Astrocyte (in vitro differentiated cells and primary cell): ENCODE measurements at places on chromosomes 7 and 10. TPM values are rescaled to one million over a fixed set of nuclear protein-coding genes. Genes with fewer than 3 reads are reported as not detected.
A peak's percentile ranks its signal among the peaks of the same experiment; 100 is the strongest.

DNA sequence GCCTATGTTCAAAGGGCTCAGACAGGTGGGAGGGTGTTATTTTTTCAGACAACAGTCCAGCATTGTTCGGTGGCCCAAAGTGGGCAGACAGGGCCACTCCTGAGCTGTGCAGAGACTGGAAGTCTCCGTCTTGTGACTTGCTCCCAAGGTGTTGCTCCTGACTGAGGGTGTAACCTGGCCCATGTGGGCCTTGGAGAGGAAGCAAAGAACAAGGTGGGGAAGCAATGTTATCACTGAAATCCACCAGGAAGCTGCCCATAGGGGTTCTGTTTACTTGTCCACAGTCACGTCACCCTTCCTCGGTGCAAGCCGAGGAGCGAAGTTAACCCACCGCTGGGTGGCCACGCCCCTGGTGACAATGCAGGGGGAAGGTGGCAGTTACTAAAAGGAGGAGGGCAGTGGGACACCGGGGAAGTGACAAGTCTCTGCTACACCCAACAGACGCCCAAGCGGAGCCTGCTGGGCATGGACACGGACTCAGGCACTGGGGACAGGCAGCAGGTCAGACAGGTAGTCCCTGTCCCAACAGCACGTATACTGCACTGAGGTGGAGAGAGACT, 311.6 kb upstream of the MKI67 start:
- H3K36me3 ChIP-seq: no peaks in the 10 kb centered on the region
- H3K27me3 ChIP-seq: no peaks in the 10 kb centered on the region
- H3K4me3 ChIP-seq: no peak overlapping the region
- no peak overlapping the region for H3K27ac ChIP-seq
- no peak for DNase-seq
- no peaks in the 10 kb centered on the region for H3K4me1 ChIP-seq

GRCh38 chr10:16386855-16387254, 50.0 kb upstream of the PTER start:
- no peak overlapping the region for H3K4me3 ChIP-seq
- H3K4me1 ChIP-seq: no peaks in the 10 kb centered on the region
- H3K27ac ChIP-seq: no peak overlapping the region
- H3K36me3 ChIP-seq: no peaks in the 10 kb centered on the region

GRCh38 chr10:84269773-84270172, 24.9 kb downstream of the RGR start:
- no peaks in the 10 kb centered on the region for H3K27me3 ChIP-seq
- H3K4me1 ChIP-seq: peaks cover 10% of the 10 kb centered on the region
- no peak overlapping the region for H3K27ac ChIP-seq
- H3K36me3 ChIP-seq: no peaks in the 10 kb centered on the region

The GLI3 gene
- total RNA-seq: 22.1 and 27.7 TPM in 2 replicates

- no peak overlapping the region for H3K4me3 ChIP-seq
- H3K27me3 ChIP-seq: no peaks in the 10 kb centered on the region
- DNase-seq: no peak
- H3K36me3 ChIP-seq: no peaks in the 10 kb centered on the region
- H3K4me1 ChIP-seq: peaks cover 25% of the 10 kb centered on the region
Observed at GRCh38 chr10:34711500-34711899, 103.6 kb downstream of the PARD3 start.

- no peaks in the 10 kb centered on the region for H3K4me1 ChIP-seq
- no peak overlapping the region for H3K27ac ChIP-seq
- DNase-seq: no peak
- peaks cover 20% of the 10 kb centered on the region for H3K36me3 ChIP-seq
- H3K4me3 ChIP-seq: no peak overlapping the region
Observed at GRCh38 chr7:128948976-128949760, 11.4 kb downstream of the IRF5 start.

GRCh38 chr10:34513636-34514035, 301.5 kb downstream of the PARD3 start:
- H3K4me3 ChIP-seq: no peak overlapping the region
- H3K27ac ChIP-seq: no peak overlapping the region
- H3K4me1 ChIP-seq: no peaks in the 10 kb centered on the region
- no peak for DNase-seq
- H3K27me3 ChIP-seq: no peaks in the 10 kb centered on the region
- H3K36me3 ChIP-seq: no peaks in the 10 kb centered on the region

DNA sequence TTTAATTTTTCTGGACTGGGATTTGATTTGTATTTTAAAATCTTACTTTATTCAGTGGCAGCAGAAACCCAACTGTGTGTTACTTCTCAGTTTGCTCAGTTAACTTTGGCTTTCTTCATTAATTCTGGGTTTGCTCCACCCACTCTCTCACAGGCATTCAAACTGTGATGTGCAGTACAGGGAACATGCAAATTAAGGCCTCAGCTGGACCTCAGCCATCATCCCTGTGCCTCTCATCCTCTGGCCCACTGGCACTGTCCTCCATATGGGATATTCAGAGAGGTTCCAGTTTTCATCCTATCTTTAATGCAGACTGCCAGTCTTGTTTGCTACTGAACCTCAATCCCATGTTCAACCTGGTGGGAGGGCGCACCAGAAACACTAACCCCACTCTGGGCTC, 743.4 kb upstream of the IGFBP3 start:
- no peak overlapping the region for H3K4me3 ChIP-seq
- H3K36me3 ChIP-seq: no peaks in the 10 kb centered on the region
- no peaks in the 10 kb centered on the region for H3K4me1 ChIP-seq
- H3K27ac ChIP-seq: no peak overlapping the region
- DNase-seq: no peak

GRCh38 chr10:10141782-10142382, 875.8 kb upstream of the CELF2 start:
- no peaks in the 10 kb centered on the region for H3K4me1 ChIP-seq
- no peak overlapping the region for H3K27ac ChIP-seq
- H3K36me3 ChIP-seq: no peaks in the 10 kb centered on the region
- no peak overlapping the region for H3K4me3 ChIP-seq

DNA sequence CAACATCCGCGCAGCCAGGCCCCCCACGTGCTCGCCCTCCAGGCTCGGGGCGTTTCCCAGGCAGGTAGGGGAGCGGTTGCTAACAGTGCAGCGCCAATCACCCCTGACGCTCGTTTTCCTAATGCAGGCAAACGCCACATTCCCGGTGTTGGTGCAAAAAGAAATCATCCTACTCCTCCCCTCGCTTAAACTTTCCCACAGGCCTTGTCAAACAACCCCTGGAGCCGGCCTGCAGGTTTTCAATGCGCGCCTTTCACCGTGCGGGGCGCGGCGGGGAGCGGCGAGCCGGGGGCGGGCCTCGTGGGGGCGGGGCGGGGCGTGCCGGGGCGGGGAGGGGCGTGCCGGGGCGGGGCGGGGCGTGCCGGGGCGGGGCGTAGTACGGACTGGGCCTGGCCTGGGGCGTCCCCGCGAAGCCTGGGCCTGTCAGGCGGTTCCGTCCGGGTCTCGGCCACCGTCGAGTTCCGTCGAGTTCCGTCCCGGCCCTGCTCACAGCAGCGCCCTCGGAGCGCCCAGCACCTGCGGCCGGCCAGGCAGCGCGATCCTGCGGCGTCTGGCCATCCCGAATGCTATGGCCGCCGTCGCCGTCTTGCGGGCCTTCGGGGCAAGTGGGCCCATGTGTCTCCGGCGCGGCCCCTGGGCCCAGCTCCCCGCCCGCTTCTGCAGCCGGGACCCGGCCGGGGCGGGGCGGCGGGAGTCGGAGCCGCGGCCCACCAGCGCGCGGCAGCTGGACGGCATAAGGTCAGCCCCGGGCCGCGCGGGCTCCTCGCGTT, at the start of gene ECHDC3:
Gene ECHDC3 (plus strand): TSS at position 374 of the 770 bp plus-strand sequence. CDS start 195 bp downstream, at position 569.
- peaks cover 3% of the 10 kb centered on the region for H3K4me1 ChIP-seq
- H3K27me3 ChIP-seq: no peaks in the 10 kb centered on the region
- DNase-seq: peak; percentile 26
- peak within 1 kb of the TSS; percentile 57 for H3K4me3 ChIP-seq
- H3K36me3 ChIP-seq: no peaks in the 10 kb centered on the region
- no peak within 1 kb of the TSS for H3K27ac ChIP-seq

DNA sequence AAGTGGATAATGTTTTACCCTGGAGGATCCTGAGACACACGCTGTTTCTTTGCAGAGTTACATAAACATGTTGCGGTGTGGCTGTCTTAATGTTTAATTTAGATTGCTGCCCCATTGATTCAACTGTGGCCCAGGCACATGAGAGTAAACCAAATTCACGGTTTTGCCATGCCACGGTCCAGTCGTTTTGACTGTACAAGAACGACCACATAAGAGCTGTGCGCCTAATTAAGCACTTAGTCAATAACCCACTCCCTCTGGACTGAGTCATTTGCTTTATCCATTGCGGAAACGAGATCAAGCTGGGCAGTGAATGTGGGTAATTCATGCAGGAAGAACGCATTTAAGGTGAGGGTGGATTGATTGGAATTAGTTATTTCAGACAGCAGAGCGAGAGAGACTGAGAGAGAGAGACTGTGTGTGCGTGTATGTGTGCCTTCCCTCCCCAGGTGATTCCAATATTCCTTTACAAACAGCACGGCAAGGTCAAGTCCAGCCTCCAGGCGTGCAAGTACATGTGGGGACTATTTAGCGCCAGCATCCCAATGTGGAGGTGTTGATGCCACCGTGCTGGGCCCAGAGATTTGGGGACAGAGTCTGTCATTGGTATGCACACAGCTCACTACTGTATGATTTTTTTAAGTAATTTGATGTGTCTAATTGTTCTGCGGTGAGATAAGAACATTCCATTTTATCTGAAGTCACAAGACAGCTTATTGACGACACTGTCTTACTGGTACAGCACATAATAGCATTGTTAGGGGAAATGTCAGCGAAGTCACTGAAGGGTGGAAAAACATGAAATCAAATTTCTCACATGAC, 8.4 kb upstream of the TEX36 start:
- no peak overlapping the region for H3K4me3 ChIP-seq
- H3K36me3 ChIP-seq: no peaks in the 10 kb centered on the region
- peak; percentile 96 for DNase-seq
- H3K27me3 ChIP-seq: no peaks in the 10 kb centered on the region
- peak overlapping the region; percentile 30 for H3K27ac ChIP-seq

The ENKUR gene
- 0.22 and 0.34 TPM in 2 replicates for total RNA-seq

The AASS gene
- total RNA-seq: 13.9 and 15.6 TPM in 2 replicates

DNA sequence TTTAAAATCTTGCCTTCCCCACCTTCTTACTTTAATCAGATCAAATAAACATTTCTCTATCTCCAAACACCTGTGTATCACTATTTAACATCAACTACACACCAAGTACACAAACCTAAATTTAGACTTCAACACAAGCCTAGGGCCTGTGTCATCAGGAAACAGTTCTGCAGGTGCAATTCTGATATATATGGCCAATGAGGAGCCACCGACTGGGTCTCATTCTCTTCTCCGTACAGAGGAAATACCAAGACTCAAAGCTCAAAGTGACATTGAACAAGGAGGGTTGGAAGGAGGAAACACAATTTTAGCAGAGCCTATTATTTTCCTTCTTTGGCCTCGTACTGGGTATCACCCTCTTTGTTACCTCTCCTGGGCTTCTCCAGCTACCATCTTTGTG, 152.6 kb upstream of the PRR15 start:
- peaks cover 3% of the 10 kb centered on the region for H3K27me3 ChIP-seq
- H3K36me3 ChIP-seq: no peaks in the 10 kb centered on the region
- H3K4me1 ChIP-seq: no peaks in the 10 kb centered on the region
- no peak overlapping the region for H3K27ac ChIP-seq
- H3K4me3 ChIP-seq: no peak overlapping the region

- no peaks in the 10 kb centered on the region for H3K27me3 ChIP-seq
- H3K4me1 ChIP-seq: peaks cover 3% of the 10 kb centered on the region
- no peak overlapping the region for H3K4me3 ChIP-seq
- no peaks in the 10 kb centered on the region for H3K36me3 ChIP-seq
- H3K27ac ChIP-seq: peak overlapping the region; percentile 28
- DNase-seq: peak; percentile 82
Observed at GRCh38 chr7:70477036-70478010, 654.6 kb upstream of the GALNT17 start.

DNA sequence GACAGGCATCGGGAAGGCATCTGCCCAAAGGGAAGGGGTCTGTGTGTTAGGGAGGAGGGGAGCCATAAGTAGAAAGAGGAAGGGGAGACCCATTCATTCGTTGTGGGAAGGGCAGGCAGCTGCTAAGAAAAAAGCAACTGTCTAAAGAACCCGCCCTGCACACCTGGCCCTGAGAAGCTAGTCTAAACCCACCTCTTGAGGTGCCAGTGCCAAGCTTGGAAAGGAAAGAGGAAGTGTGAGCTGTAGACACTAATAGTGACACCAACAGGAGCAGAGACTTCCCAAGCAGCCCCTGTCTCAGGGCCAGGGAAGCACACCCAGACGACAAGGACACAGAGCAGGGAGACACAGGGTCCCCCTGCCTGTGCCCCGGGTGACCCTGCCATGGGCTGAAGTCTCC, 40.8 kb upstream of the PRSS58 start:
- H3K27ac ChIP-seq: no peak overlapping the region
- no peaks in the 10 kb centered on the region for H3K4me1 ChIP-seq
- no peaks in the 10 kb centered on the region for H3K27me3 ChIP-seq
- DNase-seq: no peak
- H3K4me3 ChIP-seq: no peak overlapping the region

- H3K4me3 ChIP-seq: no peak overlapping the region
- no peaks in the 10 kb centered on the region for H3K4me1 ChIP-seq
- H3K36me3 ChIP-seq: no peaks in the 10 kb centered on the region
Observed at GRCh38 chr10:76882245-76882644, 755.4 kb downstream of the KCNMA1 start.

The NPY4R2 gene
- not detected in 2 replicates for total RNA-seq

- H3K27ac ChIP-seq: no peak overlapping the region
- no peaks in the 10 kb centered on the region for H3K4me1 ChIP-seq
- H3K4me3 ChIP-seq: no peak overlapping the region
- no peaks in the 10 kb centered on the region for H3K27me3 ChIP-seq
- H3K36me3 ChIP-seq: no peaks in the 10 kb centered on the region
Observed at GRCh38 chr10:133460208-133460769, 6.5 kb downstream of the SCART1 start.

The RET gene
- 0.79 and 1.1 TPM in 2 replicates for total RNA-seq

The PAPOLB gene
- total RNA-seq: not detected in 2 replicates

GRCh38 chr7:602341-603141, 82.9 kb upstream of the PDGFA start:
- no peaks in the 10 kb centered on the region for H3K27me3 ChIP-seq
- no peaks in the 10 kb centered on the region for H3K36me3 ChIP-seq
- DNase-seq: no peak
- H3K4me3 ChIP-seq: no peak overlapping the region

The RPEL1 gene
- not detected in 2 replicates for total RNA-seq

- H3K27ac ChIP-seq: no peak overlapping the region
- H3K4me1 ChIP-seq: no peaks in the 10 kb centered on the region
- DNase-seq: no peak
Observed at GRCh38 chr10:131453721-131454634, 142.5 kb upstream of the TCERG1L start.

DNA sequence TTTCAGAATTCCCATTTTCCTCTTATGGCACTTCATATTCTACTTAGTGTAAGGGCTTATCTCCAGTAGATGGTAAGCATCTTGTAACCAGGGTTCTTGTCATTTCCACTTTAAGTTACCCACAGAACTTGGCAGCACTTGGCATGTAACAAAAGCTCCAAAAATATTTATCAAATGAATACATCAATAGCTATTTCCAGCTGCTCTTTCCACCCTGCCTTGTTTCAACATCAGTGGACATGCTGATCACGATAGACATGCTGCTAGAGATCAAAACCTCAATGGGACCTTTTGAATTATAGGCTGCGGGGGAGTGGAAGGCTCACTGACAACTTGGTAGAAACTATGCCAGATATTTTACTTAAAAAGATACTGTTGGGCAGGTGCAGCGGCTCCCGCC, 32.9 kb downstream of the HOXA1 start:
- no peaks in the 10 kb centered on the region for H3K36me3 ChIP-seq
- H3K4me1 ChIP-seq: peaks cover 4% of the 10 kb centered on the region
- H3K27ac ChIP-seq: no peak overlapping the region
- H3K4me3 ChIP-seq: no peak overlapping the region

GRCh38 chr7:99422625-99423024, 13.9 kb downstream of the BUD31 start:
- no peak for DNase-seq
- H3K27ac ChIP-seq: no peak overlapping the region

- no peak for DNase-seq
- no peak overlapping the region for H3K4me3 ChIP-seq
- H3K27me3 ChIP-seq: no peaks in the 10 kb centered on the region
- no peaks in the 10 kb centered on the region for H3K4me1 ChIP-seq
Observed at GRCh38 chr7:39306016-39306570, 260.1 kb upstream of the YAE1 start.
